Activated CD8-positive, alpha-beta T cell treated with anti-CD3 and anti-CD28 coated beads for 36 hours (primary cell): ENCODE measurements at places on chromosomes 16 and 17. TPM values are rescaled to one million over a fixed set of nuclear protein-coding genes. Genes with fewer than 3 reads are reported as not detected.

Gene BAIAP3
- total RNA-seq, result 0.68 TPM

- H3K4me1 ChIP-seq, result no peaks in the 10 kb centered on the region
- H3K27ac ChIP-seq, result no peak overlapping the region
- H3K27me3 ChIP-seq, result peaks cover 3% of the 10 kb centered on the region
Measured at GRCh38 chr16:3945751-3946603, 65.5 kb upstream of the CREBBP start.

GRCh38 chr16:71627731-71628181 lies 1.8 kb downstream of the MARVELD3 start:
- no peaks in the 10 kb centered on the region for H3K36me3 ChIP-seq
- no peak overlapping the region for H3K27ac ChIP-seq
- no peak for DNase-seq
- peaks cover 2% of the 10 kb centered on the region for H3K4me1 ChIP-seq

Gene CORO6
- 13.0 TPM for total RNA-seq

Gene KRTAP4-2
- not detected for total RNA-seq

DNA sequence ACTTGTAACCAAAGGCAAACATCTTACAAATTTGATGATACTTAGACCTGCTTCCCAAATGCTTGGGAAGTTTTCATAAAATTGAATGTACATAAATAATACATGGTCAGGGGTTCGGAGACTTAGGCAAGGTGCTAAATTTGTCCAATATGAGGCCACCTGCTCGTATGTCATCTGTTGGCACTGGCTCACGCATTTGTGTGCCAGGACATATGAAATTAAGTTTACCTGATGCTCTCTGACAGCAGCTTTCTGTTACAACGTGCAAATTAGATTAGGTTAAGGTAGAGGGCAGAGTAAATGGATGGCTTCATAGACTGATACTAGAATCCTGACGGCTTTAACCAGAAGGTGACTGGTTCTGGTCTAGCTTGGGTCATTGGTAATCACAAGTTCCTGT lies 970.3 kb upstream of the RBFOX1 start:
- H3K27me3 ChIP-seq, result no peaks in the 10 kb centered on the region
- no peaks in the 10 kb centered on the region for H3K4me1 ChIP-seq
- H3K36me3 ChIP-seq, result no peaks in the 10 kb centered on the region
- H3K4me3 ChIP-seq, result no peak overlapping the region

Gene CTRL
- total RNA-seq, result 3.8 TPM

DNA sequence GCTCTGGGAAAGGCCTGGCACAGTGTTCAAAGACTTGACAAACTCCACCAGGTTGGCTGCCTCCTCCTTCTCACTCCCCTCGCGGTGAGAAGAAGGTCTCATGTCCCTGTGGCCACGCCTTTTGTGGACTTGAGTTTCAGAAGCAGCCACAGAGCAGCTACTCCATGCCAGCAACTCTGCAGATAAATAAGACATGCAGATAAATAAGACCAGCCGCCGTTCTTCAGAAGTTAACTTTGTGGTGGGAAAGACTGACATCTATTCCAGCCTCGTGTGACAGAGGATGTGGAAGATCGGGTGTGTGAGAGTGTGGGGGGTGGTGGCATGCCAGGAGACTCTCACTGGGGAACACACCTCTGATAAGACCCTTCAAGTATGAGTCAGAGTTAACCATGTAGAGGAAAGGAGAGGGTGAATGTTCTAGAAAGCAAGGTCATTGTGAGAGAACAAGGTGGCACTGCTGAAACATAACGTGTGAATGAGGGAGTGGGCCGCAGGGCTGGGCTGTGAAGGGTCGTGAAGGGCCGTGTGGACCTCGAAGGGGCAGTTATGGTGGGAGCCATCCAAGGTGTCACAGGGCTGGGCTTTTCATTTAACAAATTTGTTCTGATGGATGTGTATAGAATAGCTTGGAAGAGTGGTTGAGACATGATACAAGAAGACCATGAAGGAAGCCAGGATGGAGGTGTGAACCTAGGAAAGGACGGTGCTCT lies 830 bp downstream of the SPACA3 start:
- no peak overlapping the region for H3K27ac ChIP-seq
- H3K4me1 ChIP-seq, result no peaks in the 10 kb centered on the region
- H3K4me3 ChIP-seq, result no peak overlapping the region

DNA sequence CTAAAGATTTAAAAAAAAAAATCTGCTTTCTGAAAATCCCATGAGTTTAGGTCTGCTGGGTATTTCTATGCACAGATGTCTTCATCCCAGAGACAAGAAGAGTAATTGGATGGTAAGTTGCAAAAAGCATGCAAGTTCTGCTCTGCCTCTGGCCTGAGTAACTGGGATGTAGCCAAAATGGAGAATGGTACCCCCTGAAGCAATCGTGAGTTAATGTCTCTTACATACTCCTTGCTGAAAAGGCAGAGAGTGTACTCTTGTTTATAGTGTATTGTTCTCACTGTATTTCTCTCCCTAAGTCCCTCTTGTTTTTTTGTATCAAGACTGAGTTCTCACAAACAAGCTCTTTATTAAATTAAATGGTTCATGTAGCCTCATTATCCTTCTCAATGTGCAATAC lies 259.0 kb downstream of the IRX3 start:
- no peak overlapping the region for H3K27ac ChIP-seq
- peaks cover 30% of the 10 kb centered on the region for H3K36me3 ChIP-seq
- H3K27me3 ChIP-seq, result no peaks in the 10 kb centered on the region
- no peak for DNase-seq
- no peak overlapping the region for H3K4me3 ChIP-seq
- no peaks in the 10 kb centered on the region for H3K4me1 ChIP-seq

DNA sequence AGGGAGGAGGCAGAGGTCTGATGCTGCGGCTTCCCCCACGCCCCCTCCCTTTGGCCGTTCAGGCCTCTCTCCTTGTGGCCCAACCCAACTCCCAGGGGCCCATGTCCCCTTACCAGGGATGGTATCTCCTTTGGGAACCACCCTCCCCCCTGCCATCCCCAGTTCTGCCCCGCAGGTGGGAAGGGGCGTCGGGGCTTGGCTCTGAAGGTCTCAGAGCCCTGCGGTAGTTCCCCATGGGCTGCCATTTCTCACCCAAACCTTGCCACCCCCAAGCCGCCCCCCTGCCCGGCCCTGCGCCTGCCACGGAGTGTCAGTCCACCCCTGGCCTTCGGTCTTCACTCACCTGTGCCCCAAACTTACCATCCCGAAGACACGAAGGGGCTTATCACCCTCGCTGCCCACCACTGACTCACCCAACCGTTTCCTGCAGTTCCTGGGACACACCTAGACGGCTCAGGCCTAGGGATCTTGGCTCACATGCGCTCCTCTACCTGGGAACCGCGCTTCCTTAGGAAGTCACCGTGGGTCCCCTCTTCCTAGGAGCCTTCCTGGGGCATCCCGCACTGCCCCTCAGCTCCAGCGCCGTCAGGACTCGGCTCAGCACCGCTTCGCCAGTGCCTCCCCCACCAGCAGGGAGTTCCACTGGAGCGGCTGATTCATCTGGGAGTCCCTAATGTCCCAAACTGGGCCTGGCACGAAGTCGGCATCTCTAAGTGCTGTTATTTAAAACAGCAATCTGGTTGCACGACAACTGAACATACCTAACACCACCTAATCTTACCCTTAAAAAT lies 1.1 kb upstream of the DOC2A start:
- H3K27ac ChIP-seq, result no peak overlapping the region
- H3K36me3 ChIP-seq, result peaks cover 2% of the 10 kb centered on the region
- H3K4me3 ChIP-seq, result peak overlapping the region; percentile 68
- H3K27me3 ChIP-seq, result peaks cover 18% of the 10 kb centered on the region
- no peak for DNase-seq

DNA sequence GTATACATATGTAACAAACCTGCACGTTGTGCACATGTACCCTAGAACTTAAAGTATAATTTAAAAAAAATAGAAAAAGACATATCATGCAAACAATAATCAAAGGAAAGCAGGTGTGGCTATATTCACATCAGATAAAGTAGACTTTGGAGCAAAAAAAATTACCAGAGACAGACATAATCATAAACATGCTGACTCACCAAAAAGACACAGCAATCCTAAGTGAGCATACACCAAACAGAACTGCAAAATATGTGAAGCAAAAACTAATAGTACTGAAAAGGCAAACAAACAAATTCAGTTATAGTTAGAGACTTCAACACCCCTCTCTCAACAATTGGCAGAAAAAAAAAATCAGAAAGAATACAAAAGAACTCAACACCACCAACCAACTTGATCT lies 29.9 kb downstream of the SHCBP1 start:
- H3K27ac ChIP-seq, result no peak overlapping the region
- no peak for DNase-seq
- H3K4me3 ChIP-seq, result no peak overlapping the region
- H3K27me3 ChIP-seq, result no peaks in the 10 kb centered on the region
- peaks cover 56% of the 10 kb centered on the region for H3K36me3 ChIP-seq

DNA sequence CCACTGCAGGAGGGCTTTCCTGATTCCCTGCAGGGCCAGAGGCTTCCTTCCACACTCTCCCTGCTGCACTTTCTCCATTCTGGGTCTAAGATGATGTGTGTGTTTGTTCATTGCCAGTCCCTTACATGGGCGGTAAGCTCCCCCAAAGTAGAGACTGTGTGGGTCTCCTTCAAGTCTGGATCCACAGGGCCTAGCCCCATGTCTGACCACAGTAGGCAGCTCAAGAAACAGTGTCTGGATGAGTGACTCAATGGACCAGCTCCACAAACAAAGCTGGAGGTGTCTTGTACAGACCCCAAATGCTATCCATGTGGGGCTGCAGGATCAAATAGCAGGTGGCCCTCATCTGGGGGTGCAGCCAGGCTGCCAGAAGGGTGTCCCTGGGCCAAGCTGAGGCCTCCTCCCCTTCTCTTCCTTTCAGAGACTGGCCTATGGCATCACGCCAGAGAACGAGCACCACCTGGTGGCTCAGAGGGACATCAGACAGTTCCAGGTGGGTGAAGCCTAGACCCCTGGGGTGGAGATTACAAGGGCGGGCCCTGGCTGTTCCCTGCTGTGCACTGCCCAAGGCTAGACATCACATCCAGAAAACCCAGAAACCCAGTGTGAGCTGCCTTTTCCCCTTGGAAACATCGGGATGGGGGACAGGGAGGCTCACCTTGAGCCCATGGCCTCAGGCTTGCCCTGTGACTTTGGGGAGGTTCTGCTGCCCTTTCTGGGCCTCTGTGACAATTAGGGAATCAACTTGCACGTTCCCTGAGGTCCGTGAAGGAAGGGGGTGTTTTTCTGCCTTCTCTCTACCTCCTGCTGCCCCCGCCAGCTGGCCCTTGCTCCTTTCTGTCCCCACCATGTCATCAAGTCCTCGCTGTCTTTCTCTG lies 45.9 kb downstream of the SLC6A2 start:
- H3K36me3 ChIP-seq, result no peaks in the 10 kb centered on the region
- H3K4me3 ChIP-seq, result no peak overlapping the region
- H3K27me3 ChIP-seq, result peaks cover 3% of the 10 kb centered on the region
- no peak overlapping the region for H3K27ac ChIP-seq
- DNase-seq, result peak; percentile 57
- H3K4me1 ChIP-seq, result peaks cover 6% of the 10 kb centered on the region

DNA sequence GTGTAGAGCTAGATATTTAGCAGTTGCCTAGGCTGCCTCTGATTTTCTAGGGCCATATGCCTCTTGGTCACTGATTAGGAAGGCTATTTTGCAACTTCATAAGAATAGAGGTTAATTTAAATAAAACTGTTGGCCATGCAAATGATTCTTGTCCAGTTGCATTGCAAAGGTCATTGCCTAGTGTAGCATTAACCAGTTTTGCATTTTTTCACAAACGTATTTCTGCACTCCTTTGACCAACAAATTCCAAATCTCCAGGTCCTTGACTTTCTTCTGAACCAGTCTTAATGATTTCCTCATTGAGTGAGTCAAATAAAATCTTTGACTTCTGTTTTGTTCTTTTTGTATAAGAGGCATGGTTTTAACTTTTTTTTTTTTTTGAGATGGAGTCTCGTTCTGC lies 33.5 kb downstream of the ERCC4 start:
- H3K27ac ChIP-seq, result no peak overlapping the region
- H3K4me1 ChIP-seq, result peaks cover 12% of the 10 kb centered on the region
- DNase-seq, result no peak
- no peak overlapping the region for H3K4me3 ChIP-seq
- peaks cover 8% of the 10 kb centered on the region for H3K36me3 ChIP-seq
- peaks cover 7% of the 10 kb centered on the region for H3K27me3 ChIP-seq

Gene SLC5A11
- 0.18 TPM for total RNA-seq

Gene DHRS7C
- total RNA-seq, result not detected

- DNase-seq, result no peak
- H3K27ac ChIP-seq, result no peak overlapping the region
- peaks cover 20% of the 10 kb centered on the region for H3K4me1 ChIP-seq
- H3K36me3 ChIP-seq, result peaks cover 23% of the 10 kb centered on the region
- no peak overlapping the region for H3K4me3 ChIP-seq
Measured at GRCh38 chr17:51154176-51154575, 817 bp downstream of the NME1 start.

Gene CALB2
- not detected for total RNA-seq

DNA sequence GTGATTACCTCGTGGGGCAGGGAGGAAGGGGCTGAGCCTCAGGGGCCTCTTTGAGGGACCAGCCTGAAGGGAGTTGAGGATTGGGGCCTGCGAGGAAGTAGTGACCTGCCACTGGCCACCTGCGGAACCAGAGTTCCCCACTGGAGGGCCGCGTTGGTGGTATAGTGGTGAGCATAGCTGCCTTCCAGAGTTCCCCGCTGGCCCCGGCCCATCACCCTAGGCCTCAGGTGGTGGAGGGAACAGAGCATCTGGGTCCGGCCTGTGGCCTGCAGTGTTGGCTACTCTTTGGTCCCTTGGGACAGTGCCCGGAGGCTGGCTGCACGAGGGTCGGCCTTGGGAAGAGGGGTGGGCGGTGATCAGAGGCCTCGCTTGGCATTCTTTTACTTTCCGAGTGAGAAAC lies 20.5 kb downstream of the MGAT5B start:
- no peak for DNase-seq
- H3K4me1 ChIP-seq, result no peaks in the 10 kb centered on the region
- no peak overlapping the region for H3K4me3 ChIP-seq
- no peaks in the 10 kb centered on the region for H3K27me3 ChIP-seq

- H3K27ac ChIP-seq, result no peak overlapping the region
- peak overlapping the region; percentile 43 for H3K4me3 ChIP-seq
- peaks cover 75% of the 10 kb centered on the region for H3K27me3 ChIP-seq
- H3K4me1 ChIP-seq, result peaks cover 9% of the 10 kb centered on the region
- H3K36me3 ChIP-seq, result no peaks in the 10 kb centered on the region
Measured at GRCh38 chr17:48624118-48624517, 2.0 kb downstream of the HOXB9 start.

- peaks cover under 1% of the 10 kb centered on the region for H3K27me3 ChIP-seq
- H3K4me1 ChIP-seq, result peaks cover 68% of the 10 kb centered on the region
- peaks cover 4% of the 10 kb centered on the region for H3K36me3 ChIP-seq
- peak overlapping the region; percentile 20 for H3K4me3 ChIP-seq
- no peak for DNase-seq
- no peak overlapping the region for H3K27ac ChIP-seq
Measured at GRCh38 chr17:77961741-77962140, 3.2 kb downstream of the TNRC6C start.

Gene PCYT2
- total RNA-seq, result 20.5 TPM

- H3K27ac ChIP-seq, result no peak overlapping the region
- no peaks in the 10 kb centered on the region for H3K27me3 ChIP-seq
- H3K4me1 ChIP-seq, result no peaks in the 10 kb centered on the region
- no peaks in the 10 kb centered on the region for H3K36me3 ChIP-seq
- DNase-seq, result no peak
Measured at GRCh38 chr16:60204181-60204580, 1470.1 kb upstream of the GOT2 start.

Gene ESRP2
- total RNA-seq, result 0.77 TPM
